ENCODE measurements at places on chromosomes 4 and X.

DNA sequence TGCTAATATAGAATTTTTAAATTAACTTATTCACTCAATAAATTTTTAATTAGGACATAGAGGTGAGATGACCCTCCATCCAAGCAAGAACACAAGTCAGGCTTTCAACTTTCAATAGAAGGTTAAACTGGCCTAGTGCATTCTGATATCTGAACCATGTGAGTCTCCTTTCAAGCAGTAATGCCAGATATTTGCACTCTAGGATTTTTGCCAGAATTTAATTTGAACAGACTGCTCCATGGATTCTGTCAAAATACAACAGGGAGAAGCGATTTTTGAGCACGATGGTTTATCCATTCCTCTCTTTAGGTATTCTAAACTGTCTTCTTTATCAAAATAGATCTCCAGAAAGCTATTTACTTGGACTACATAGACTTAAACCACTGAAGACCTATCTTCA is 72.0 kb upstream of the DCLK2 start:
- DNase-seq, result no peak

GRCh38 chrX:20463296-20464075 is 196.8 kb upstream of the RPS6KA3 start:
- no peak for DNase-seq

GRCh38 chr4:74540193-74540592 is 95.3 kb downstream of the AREG start:
- no peak for DNase-seq

DNA sequence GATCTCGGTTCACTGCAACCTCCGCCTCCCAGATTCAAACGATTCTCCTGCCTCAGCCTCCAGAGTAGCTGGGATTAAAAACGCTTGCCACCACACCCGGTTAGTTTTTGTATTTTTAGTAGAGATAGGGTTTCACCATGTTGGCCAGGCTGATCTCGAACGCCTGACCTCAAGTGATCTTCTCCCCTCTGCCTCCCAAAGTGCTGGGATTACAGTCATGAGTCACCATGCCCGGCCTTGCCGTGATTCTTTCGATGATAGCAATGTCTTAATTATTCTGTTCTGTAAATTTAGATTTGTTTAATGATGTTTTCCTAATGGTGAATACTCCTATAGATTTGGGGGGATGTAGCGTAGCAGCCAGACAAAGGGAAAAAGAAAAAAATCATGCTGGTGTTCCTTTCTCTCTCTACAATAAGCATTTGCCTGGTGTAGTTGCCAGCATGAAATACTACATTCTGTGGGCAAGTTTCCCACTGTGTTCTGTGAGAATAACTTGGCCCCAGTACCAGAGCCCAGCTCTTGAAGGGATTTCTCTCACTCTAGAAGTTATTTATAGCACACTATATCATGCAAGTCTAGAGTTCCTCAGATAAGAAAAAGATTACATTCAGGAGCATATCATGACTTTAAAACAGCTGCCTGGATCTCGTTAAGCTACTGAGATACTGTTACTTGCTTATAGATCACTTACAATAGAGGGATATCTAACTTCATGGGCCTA is 15.4 kb downstream of the NIPAL1 start:
- DNase-seq, result no peak

- no peak for DNase-seq
Observed at GRCh38 chr4:73343432-73343831, 60.7 kb upstream of the ALB start.

- DNase-seq, result no peak
Observed at GRCh38 chrX:118928151-118928550, 46.3 kb upstream of the LONRF3 start.

- no peak for DNase-seq
Observed at GRCh38 chrX:20414762-20415445, 148.2 kb upstream of the RPS6KA3 start.

GRCh38 chrX:54090880-54091279 is 46.6 kb upstream of the PHF8 start:
- no peak for DNase-seq

- no peak for DNase-seq
Observed at GRCh38 chr4:79695848-79696247, 287.8 kb upstream of the GK2 start.

Data from B cell (primary cell).